ENCODE measurements at places on chromosomes 4 and X.
A peak's percentile ranks its signal among the peaks of the same experiment; 100 is the strongest.

- DNase-seq, result no peak
Observed at GRCh38 chrX:38701073-38701472, 100.2 kb upstream of the MID1IP1 start.

GRCh38 chr4:4606321-4606720 lies 64.5 kb upstream of the STX18 start:
- DNase-seq, result peak; percentile 66

DNA sequence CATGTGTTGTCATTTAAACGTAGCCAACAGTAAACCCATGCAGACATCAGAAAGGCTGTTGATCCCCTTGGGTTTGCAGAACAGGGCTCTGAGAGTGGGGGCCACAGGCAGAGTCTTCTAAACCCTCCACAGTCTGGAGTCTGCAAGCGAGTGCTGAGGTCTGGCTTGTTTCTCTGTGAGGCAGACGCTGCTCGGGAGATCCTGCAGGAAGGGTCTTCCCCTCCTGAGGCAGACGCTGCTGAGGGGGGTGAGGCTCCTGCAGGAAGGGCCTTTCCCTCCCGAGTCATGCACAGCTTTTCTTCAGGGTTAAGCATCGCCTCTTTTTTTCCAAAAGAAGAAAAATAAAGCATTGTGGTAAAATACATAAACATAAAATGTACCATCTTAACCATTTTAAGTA lies 17.1 kb upstream of the PDE6B start:
- DNase-seq, result no peak

- DNase-seq, result no peak
Observed at GRCh38 chr4:76207549-76207948, 6.1 kb downstream of the SCARB2 start.

- no peak for DNase-seq
Observed at GRCh38 chr4:171473155-171473554, 340.0 kb upstream of the GALNTL6 start.

GRCh38 chrX:46601283-46601682 lies 27.7 kb downstream of the CHST7 start:
- DNase-seq, result peak; percentile 37

- DNase-seq, result peak; percentile 10
Observed at GRCh38 chrX:103101299-103102042, 8.5 kb upstream of the NXF3 start.

DNA sequence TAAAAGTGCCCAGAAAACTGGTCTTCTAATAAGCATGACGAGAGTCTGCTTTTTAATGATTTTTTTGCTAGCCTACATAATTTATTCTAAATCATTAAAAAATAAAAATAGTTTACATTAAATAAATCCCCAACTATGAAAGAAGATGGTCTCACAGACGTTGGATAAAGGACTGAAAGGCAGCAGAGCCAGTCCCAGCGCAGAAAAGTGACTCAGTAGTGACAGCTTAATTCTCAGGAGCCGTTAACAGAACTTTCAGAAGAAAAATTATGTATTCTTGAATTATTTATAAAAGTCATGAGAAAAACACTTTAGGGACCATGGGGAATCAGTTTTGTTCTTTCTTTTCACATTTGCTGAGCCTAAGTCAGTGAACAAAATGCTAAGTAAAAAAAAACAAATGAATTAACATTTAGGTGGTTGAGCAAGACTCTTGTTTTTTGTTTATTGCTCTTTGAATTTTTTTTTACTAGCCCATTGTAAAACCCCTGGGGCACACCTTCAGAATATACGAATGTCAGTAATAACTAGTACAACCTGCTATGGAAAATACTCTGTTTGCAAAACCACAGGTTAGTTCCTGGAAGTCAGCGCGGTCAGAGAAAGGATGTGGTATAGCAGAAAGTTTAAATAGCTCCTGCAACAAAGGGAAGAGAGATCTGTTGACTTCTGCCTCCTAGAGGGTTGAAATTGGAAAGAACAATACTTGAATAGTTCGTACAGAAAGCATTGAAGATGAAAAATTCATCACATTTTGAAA lies 50.4 kb upstream of the CCDC160 start:
- DNase-seq, result no peak

DNA sequence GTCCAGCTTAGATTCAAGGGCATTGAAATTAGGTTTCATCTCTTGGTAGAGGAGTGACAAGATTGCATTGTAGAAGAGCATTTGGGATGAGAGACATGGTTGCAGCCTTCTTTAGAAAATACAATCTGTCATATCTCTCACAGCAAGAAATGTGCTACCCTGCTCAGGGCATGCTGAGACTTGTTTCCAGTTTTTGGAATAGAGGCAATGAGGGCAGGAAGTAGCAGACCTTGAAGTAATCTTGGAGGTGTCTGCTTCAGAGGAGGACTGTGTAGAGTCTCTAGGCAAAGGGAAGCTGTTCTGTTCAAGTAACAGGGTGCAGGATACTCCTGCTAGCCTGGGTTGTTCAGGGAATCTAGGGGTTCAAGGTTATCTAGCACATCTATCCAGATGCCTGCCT lies 116.1 kb upstream of the ZNF827 start:
- DNase-seq, result no peak

DNA sequence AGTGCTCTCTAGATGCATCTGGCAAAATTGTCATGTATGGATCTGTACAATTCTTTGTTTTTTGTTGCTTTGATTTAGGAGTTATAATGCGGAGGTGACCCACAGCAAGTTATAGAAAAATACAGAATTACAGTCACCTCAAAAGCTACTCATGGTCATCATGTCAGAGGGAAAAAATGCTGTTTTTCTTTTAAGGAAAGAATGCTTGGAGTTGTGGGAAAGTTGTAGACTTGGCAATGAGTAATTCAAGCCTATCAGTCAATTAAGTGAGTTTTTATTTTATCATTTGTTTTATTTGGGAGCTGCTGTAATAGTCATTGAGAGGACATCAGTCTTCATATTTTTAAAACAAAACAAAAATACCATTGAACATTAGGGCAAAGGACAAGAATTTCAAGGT lies 16.4 kb downstream of the FHL1 start:
- DNase-seq, result no peak

- DNase-seq, result no peak
Observed at GRCh38 chr4:76238236-76238635, 13.3 kb upstream of the FAM47E start.

- no peak for DNase-seq
Observed at GRCh38 chr4:188218392-188218791, 79.2 kb downstream of the TRIML1 start.

DNA sequence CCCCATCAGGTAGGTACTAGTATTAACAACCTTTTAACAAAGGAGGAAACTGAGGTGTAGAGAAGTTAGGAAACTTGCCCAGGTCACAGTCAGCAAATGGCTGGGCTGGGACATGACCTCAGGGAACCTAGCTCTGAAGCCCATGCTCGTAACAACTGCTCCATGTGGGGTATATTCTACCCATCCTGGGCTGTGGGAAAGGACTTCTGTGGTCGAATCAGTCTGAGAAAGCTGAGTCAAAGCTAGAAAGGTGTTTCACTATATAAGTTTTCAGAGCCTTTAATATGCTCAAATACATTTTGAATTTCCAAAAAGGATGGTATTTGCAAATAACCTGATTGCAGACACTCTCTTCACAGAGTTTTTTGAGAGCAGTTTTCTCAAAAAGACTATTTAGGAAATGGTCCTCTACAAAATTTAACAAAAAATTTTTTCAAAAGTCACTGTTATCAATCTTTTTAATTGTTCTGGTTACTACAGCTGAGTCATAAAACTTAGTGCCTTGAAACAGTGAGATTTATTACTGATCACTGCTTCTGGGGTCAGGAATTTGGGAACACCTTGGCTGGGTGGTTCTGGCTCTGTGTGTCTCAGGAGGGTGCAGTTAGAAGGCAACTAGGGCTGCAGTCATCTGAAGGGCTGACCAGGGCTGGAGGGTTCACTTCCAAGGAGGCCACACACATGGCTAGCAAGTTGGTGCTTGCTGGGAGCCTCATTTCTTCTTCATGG lies 53.6 kb downstream of the NSG1 start:
- no peak for DNase-seq

- no peak for DNase-seq
Observed at GRCh38 chr4:96375367-96375766, 535.5 kb downstream of the PDHA2 start.

- DNase-seq, result peak; percentile 52
Observed at GRCh38 chrX:76279007-76279406, 106.1 kb downstream of the PBDC1 start.

DNA sequence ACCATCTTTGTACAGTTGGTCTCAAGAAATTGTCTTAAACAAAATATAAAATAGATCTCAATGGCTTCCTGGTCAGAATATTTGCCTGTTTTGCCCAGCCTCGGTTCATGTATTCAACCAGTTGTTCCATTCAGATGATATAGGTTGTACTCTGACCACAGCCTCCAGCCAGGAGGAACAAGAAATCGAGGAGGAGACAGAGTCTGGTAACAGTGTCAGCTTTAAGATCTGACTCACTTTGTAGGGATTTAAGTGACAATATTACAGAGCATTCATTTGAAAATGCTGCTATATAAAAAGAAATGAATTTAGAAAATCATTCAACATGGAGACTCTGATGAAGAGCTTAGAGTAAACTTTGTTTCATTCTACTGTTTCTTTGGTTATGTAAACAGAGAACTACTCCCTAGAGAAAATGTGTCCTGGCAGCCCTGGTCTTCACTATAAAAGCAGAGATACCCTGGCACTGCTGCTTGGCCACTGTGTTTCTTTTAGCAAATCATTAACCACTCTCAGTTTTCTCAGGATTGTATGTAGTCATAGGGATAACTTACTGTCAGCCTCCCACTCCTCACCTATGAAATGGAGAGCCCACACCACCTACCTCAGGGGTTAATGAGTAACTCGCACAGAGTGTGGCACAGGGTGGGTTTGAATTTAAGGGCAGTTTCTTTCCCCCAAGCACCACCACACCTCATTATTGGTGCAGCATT lies 53.5 kb downstream of the PAGE2 start:
- DNase-seq, result no peak

DNA sequence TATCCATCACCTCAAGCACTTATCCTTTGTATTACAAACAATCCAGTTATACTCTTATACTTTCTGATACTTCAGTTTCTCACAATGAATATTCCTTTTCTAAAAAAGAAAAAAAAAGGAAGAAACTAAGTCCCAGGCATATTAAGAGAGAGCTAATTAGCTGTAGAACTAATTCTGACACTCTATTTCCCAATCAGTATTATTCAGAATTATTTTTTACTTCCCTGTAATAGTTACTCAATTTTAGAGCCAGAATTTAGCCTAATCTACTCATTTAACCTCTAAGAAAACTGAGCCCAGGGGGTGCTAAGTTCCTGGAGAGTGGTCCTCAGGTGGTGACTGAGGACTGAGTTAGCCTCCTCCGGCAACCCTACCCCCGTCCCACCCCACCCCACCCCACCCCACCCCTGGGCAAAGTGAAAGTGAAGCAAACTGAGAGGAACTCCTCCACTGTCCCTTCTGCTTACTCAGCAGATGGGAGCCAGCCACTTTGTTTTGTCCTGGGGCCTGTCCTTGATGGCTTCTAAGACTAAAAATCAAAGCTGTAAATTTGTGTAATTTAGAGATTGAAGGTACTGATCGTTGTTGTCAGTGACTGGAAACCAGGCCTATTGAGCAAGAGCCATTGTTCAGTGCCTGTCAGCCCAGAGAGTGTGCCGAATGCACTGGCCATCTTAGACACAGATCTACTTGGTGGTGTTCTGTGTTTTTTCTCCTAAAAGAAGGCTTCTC lies 162.1 kb downstream of the CBR4 start:
- DNase-seq, result peak; percentile 40

- DNase-seq, result peak; percentile 65
Observed at GRCh38 chrX:67613366-67613765, 69.5 kb downstream of the AR start.

GRCh38 chrX:3142259-3143042 lies 101.2 kb downstream of the ARSF start:
- DNase-seq, result no peak

GRCh38 chr4:142582340-142582739 lies 263.8 kb downstream of the INPP4B start:
- DNase-seq, result no peak

GRCh38 chr4:140839888-140840790 lies 84.0 kb upstream of the TBC1D9 start:
- no peak for DNase-seq

DNA sequence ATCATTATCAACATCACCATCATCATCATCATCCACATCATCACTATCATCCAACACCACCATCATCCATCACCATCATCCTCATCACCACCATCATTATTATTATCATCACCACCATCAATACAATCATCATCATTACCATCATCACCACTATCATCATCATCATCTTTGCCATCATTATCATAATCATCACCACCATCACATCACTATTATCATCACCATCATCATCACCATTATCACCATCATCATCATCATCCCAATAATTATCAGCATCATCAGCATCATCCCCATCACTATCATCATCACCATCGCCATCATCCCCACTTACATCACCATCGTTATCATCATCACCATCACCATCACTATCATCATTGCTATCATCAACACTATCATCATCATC lies 1021.9 kb upstream of the PRKX start:
- no peak for DNase-seq

- DNase-seq, result peak; percentile 24
Observed at GRCh38 chr4:185395238-185395955, at the start of gene LRP2BP. LRP2BP (minus strand) TSS chr4:185395924; CDS start chr4:185378186, 17,738 bp downstream.
